Head of caudate nucleus (tissue), 42 donors: ENCODE measurements at places on chromosomes 3 and 15.

- peak; percentile 81 for DNase-seq
Observed at GRCh38 chr3:52056521-52056967, at the start of gene DUSP7. DUSP7 (minus strand) TSS chr3:52056571; CDS start chr3:52056366, 205 bp downstream.

DNA sequence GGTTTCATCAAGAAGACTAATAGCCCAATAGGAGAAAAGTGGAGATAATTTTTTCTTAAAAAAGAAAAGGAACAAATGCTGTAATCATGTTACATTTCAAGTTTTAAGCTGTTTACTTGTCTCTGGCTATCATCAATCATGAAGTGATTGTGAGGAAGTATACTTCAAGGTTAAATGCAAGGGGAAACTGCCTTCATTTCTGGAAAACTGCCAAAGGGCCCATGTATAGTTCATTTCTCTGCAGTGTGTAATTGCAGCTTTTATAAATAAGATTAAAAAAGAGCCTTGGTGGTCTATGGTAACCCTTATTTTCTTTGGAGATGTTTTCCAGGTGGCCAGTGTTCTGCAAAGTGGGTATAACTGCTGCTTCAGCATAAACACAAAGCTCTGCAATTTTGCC, 101.9 kb downstream of the GRM7 start:
- DNase-seq = no peak

DNA sequence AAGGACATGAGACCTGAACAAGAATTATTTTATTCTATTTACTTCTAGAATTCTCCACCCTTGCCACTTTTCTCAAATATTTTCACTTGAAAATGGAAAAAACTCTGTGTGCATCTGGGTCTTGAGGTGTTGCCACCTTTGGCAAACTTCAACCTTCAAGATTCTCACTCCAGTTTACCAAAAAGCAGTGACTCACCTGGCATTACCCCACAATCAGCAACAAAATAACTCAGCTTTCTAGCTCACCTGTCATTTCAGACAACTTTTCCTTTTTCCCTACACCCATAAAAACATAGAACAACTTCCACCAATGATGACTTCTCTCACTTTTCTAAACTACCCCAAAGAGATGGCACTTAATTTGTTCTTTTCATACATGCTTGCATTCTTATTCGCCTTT, 115.8 kb downstream of the DUT start:
- no peak for DNase-seq

GRCh38 chr3:193574488-193575070, 18.4 kb upstream of the OPA1 start:
- no peak for DNase-seq

GRCh38 chr3:115862849-115863248, 239.5 kb downstream of the GAP43 start:
- no peak for DNase-seq

- DNase-seq = no peak
Observed at GRCh38 chr3:24933401-24933800, 438.8 kb upstream of the THRB start.

DNA sequence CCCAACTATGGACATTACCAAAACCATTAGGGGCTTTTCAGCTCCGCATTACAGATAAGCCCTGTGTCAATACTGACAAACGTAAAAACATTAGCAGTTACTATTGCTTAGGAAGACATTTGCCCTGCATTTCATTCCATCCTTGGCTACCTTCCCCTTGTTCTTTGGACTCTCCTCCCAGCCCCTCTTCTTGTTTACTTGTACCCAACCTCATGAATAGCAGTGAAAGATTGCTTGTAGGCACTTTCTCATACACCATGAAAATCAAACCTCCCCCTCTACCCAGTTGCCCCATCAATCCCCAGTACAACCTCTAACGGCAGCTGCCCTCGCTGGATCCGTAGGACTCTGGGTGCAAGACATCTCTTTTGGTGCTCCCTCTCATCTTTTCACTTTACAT, 16.9 kb upstream of the FAM107A start:
- DNase-seq = no peak

- no peak for DNase-seq
Observed at GRCh38 chr3:30492322-30493192, 113.8 kb upstream of the TGFBR2 start.

DNA sequence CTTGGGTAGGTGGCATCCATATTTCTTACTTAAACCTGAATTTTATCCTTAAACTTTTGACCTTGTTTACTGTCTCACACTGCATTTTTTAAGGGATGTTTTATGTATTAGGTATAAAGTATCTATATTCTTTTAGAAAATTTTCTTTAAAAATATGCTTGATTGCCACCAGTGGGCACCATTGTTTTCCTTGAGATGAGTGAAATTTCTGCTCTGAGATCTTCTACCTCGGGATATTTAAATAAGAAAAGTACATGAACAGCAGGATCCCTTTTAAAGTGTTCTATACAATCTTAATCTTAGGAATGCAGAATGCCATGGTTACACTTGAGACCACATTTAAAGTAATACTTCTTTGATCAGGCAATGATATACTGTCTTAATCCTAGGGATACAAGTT, 108.7 kb downstream of the SLMAP start:
- DNase-seq = no peak

DNA sequence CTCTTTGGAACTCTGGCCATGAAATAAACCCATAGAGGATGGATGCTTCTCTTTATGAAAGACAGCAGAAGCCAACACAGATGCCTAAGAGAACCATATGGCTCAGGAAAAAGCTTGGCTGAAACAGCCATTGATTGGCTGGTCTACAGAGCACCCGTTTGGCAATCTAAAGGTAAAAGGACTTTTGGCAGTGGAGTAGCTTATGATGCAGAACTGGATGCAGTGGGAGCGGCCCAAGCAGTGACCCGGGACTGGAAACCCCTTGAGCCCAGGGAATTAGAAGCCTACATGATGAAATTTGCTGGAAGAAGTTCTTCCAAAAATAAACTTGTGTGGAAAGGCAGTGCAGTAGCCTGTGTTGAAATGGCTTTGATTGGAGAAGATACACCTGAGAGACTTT, 360.2 kb downstream of the NR2F2 start:
- no peak for DNase-seq

DNA sequence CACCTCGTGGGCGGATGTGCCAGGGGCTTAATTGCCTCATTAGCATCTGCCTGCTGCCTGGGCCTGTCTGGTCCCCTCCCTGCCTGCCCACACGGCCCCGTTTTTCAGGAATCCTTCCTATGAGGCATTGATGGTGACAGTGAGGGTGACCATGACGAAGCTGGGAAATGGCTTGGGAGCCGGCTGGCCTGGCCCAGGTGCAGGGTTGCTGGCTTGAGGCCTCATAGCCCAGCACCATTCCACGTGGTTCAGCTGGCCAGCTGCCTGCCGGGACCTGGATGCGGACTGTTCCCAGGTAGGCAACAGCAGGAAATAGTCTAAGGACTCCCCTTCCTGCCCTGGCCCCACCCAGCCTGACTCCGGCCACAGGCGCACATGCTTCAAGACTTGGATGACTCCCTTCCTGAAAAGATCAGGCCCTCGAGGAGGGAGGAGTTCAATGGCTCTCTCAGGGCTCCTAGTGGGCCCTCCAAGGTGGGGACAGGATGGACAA, 8.9 kb upstream of the DUSP7 start:
- DNase-seq = no peak

- DNase-seq = peak; percentile 51
Observed at GRCh38 chr15:26773067-26773877, 406 bp upstream of the GABRB3 start.

- no peak for DNase-seq
Observed at GRCh38 chr15:67828278-67828968, 3.1 kb downstream of the SKOR1 start.

GRCh38 chr3:125052624-125053303, 3.0 kb downstream of the HEG1 start:
- no peak for DNase-seq

DNA sequence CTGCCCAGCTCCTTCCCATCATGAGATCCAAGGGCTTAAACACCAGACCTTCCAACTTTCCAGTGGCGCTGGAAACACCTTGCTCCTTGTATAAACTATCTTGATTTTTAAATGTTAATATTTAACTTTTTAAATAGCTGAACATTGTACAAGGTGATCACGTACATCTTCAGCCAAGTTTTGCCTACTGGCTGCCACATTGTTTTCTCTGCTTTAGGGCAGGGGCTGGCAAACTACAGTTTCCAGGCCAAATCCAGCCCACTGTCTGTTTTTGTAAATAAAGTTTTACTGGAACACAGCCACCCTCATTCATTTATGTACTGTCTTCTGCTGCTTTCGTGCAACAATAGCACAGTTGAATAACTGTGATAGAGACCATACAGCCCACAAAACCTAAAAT, 27.6 kb upstream of the FOXP1 start:
- no peak for DNase-seq

- no peak for DNase-seq
Observed at GRCh38 chr3:178472941-178473340, 63.3 kb upstream of the KCNMB2 start.

DNA sequence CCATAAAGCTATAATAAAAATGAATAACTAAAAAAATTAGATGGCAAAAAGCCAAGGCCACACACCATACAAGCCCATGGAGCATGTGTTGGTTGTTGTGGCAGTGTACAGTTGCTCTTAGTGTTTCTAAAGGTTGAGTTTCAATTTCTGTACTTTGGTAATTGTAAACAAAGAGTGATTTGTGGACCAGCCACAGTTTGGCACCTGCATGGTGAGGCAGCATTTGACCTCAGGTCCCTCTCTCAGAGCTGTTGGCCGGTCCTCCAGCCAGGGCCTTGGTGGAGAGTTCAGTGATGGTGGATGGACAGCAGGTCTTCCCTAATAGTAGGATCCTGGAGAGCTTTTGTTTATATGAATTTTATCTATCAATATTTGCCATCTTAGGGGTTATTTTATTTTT, 5.6 kb downstream of the ACAD9 start:
- no peak for DNase-seq

GRCh38 chr15:32861761-32862160, 144.0 kb downstream of the GREM1 start:
- peak; percentile 38 for DNase-seq

GRCh38 chr3:122475316-122475715, 39.4 kb downstream of the KPNA1 start:
- DNase-seq = no peak

- no peak for DNase-seq
Observed at GRCh38 chr3:15660055-15660935, 58.8 kb downstream of the BTD start.

- DNase-seq = no peak
Observed at GRCh38 chr3:157285141-157285540, 125.2 kb upstream of the CCNL1 start.

- no peak for DNase-seq
Observed at GRCh38 chr3:169953462-169954141, 13.0 kb upstream of the SEC62 start.

DNA sequence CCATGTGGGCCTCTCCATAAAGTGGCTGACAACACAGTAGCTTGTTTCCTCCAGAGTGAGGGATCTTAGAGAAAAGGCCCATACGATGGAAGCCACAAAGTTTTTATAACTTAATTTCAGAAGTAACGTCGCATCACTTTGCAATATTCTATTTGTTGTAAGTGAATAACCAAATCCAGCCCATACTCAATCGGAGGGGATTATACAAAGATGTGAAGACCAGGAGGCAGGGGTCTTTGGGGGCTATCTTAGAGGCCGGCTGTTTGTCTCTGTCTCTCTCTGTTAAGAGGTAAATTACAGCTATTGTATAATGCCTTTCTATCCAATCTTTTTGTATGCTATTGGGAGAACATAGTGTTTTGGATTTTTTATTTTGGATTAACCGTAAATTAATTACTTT, 9.1 kb downstream of the ARIH1 start:
- no peak for DNase-seq

DNA sequence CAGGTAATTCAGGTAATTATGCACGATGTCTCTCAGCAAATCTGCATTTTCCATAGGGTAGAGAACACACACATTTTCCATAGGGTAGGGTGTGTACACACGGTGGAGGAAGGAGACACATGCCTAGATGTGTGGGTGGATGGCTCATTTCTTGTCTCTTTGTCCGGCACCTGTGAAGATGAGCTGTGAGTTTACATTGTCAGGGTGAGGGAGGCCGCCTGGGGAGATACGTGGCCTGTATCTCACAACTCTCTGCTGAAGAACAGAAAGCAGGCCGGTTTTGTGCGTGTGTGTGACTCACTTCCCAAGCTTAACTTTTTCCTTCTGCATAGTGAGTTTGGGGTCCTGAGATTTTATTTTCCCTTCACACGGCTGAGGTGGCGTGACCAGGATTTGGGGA, 60.3 kb downstream of the SLC6A6 start:
- no peak for DNase-seq

DNA sequence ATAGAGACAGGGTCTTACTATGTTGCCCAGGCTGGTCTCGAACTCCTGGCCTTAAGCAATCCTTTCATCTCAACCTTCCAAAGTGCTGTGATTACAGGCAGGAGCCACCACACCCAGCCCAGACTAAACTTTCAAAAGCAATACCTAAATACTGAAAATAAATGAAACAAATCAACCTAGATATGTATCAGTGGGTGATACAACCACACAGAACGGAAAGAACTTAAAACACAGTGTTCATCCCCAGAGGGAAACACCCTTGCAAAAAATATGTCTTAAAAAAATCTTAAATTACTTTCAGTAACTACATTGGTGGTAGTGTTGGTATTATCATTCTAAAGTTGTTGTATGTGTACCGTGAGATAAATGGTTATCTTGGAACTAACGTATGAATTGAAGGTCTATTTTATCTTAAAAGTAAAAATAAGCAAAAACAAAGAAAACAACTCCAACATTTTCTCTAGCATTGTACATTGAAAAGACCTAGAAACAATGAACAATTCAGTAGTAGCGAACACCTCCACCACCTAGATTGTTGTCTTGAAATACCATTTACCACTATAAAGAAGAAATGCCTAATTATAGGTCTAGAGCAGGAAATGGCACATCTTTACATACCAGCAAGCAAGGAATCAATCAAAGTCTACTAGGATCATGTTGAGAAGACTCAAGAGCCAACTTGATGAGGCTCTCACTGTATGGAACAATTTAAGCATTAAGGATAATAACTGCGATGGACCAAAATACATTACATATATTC, 24.7 kb downstream of the SLTM start:
- no peak for DNase-seq

GRCh38 chr15:59199626-59200465, 6.8 kb upstream of the LDHAL6B start:
- no peak for DNase-seq

- DNase-seq = no peak
Observed at GRCh38 chr3:53159156-53160060, 1.6 kb upstream of the PRKCD start.

DNA sequence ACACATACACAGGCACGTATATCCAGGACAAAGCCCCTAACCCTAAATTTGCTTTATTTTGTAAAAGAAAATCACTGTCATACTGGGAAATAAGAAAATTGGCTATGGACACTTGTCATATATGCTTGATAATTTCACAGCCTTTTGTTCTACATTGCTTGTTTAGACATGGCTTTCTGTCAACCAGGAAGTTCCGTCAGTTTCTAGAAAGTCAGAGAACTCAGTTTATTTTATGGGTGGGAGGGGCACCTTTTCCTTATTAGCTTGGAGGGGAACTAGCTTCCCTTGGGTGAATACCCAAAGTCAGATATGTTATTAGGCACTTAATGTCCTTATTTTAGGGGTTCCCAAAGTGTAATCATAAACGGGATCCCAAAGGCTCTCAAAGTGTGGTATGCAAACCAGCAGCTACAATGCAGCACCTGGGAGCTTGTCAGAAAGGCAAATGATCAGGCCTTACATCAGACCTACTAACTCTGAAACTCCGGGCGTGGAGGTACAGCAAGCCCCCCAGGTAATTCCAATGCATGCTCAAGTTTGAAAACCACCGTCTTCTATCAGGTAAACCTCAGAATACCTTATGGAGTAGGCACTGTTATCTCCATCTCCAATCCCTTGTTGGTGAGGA, 50.1 kb downstream of the CADPS start:
- no peak for DNase-seq
